ENCODE measurements at places on chromosomes 7 and 10.
A peak's percentile ranks its signal among the peaks of the same experiment; 100 is the strongest.

- no peak for DNase-seq
Measured at GRCh38 chr7:96284835-96285234, 37.1 kb downstream of the SLC25A13 start.

- DNase-seq, result no peak
Measured at GRCh38 chr7:22992874-22993840, 20.8 kb downstream of the HYCC1 start.

DNA sequence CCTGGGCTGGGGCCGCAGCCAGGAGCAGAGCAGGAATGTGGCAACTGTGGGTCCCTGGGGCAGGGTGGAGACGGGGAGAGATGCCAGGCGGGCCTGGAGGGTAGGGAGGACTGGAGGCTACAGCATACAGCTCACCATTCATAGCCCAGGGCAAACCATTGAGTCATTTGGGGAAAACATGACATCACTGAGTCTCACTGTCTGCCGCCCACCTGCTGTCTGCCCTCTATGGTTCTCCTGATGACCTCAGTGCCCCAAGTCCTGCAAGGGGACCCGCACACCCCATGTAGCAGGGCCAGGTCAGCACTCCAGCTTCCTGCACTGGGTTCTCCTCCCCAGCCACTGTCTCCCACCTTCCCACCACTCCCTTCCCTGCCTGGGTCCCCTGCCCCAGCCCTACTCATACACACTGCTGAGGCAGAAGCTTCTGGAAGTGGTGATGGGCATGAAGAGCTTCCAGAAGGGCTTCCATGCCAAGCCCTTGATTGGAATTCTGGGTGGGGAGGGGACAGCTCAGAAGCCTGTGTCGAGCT lies 10.4 kb downstream of the CHST3 start:
- peak; percentile 34 for DNase-seq

DNA sequence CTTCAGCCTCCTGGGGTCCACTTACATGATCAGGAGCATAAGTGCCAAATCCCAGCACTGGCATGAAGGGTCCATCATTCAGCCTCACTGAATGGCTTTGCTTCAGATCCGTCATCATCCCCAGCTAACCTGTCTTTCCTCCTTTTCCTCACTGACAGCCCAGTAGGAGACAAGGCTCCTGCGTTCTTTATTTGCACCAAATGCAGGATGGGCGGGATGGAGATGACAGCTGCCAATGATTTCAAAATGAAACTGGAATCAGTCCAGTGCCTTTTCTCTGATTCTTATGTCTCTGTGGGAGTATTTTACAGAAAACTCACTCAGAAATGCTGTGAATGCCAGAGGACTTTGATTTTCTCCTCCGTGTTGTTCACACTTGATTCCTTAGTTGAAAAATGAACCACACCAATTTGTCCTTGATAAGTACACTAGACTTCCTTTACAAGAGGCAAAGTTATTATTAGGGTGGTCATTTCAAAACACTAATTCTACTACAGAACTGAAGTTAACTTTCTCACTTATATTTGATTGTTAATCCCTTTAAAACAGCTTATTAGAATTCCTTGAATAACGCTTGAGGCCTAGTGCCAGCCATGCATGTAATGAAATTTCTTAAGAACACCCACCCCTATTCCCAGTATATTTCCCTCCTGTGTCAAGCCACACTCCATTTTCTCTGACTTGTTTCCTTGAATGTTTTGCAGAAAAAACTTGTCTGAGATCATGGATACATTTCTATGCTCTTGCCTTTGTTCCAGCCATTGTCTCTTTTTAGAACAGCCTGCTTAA lies at the start of gene AKR1C8:
TSS of gene AKR1C8 (minus strand) at position 164 of the 789 bp plus-strand sequence. CDS start at position 118, 46 bp downstream.
- DNase-seq, result no peak

- peak; percentile 17 for DNase-seq
Measured at GRCh38 chr10:72665925-72666324, 26.0 kb upstream of the MCU start.

- DNase-seq, result no peak
Measured at GRCh38 chr7:42161719-42162118, 75.3 kb downstream of the GLI3 start.

DNA sequence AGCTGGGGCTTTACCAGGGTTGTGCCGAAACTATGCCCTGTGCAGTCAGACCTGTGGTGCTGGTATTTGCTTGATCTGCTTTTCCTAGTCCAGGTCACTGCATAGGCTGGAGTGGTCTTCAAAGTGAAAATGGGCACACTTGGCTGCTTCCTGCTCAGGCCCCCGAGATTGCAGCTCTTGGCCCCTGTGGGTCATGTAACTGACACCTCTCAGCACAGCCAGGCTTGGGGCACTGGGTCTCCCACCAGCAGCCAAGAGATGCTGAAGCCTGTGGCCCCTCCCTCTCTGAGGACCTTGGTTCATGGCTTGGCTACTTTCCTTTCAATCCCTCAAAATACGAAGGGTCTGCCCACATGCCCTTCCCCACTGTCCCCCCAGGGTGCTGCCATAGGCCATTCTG lies 33.7 kb downstream of the PDIA4 start:
- DNase-seq, result no peak

- peak; percentile 42 for DNase-seq
Measured at GRCh38 chr10:71888623-71889387, 37.8 kb upstream of the PSAP start.

DNA sequence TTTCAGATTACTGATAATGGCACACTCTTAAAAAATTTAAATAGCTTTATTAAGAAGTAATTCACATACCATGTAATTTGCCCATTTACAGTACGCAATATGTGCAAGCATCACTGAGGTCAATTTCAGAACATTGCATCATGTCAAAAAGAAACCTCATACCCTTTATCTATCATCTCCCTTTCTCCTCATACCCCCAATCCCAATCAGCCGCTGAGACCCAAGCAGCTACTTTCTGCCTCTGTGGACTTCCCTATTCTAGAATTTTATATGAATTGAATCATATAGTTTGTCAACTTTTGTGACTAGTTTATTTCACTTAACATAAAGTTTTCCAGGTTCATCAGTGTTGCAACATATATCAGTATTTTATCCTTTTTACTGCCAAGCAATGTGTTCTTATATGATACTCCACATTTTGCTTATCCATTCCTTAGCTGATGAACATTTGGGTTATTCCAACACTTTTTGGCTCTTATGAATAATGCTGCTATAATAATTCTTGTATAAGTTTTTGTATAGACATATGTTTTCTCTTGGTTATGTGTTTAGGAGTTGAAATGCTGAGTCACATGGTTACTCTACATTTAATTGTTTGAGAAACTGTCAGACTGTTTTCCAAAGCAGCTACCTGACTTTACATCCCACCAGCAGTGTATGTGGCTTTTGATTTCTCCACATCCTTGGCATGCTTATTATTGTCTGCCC lies 26.9 kb upstream of the TPK1 start:
- no peak for DNase-seq

DNA sequence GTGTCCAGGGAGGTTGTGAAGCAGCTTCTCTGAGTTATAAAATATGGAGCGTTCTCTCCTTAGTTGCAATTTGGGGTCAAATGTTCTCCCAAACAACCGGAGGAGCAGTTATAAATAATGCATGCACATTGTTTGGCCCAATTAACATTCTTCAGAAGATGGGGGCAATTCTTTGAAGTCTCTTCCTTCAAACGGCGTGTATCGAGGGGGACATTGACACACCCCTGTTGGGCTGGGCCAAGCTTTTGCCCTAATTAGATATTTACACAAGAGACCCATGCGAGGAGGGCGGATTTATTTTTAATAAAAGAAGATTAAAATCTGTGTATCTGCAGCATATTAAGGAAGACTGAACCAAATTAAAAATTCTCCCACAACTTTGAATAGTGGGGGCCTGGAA lies 107.3 kb downstream of the PTPRE start:
- no peak for DNase-seq

- no peak for DNase-seq
Measured at GRCh38 chr10:102517553-102517952, 13.8 kb downstream of the SUFU start.

DNA sequence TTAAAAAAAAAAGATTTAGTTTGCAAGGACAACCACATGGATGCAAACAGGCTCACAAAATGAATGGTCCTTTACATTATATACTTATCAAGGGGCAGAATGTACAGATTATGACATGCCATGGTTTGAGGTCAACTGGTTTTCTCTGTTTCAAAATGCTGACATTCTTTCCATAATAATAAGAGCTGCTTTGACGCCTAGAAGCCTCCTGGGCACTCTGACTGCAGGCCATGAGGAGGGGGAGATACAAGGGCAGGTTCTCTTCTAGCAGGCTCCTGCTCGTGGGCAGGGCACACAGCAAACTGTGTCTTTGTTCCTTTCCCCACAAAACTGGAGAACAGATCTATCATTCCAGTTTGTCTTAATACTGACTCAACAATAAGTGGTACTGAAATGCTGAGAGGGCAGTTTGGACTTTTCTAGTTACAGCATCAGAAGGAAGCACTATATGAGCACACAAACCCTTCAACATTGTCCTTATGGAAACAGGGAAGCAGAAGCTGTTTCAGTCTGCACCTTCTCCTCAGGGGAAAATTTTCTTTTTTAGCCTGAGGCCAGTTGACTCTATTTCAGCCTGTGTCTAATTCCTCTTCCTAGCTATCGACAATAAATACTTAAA lies 314.9 kb upstream of the AOAH start:
- DNase-seq, result no peak

GRCh38 chr10:660413-660969 lies 29.0 kb downstream of the DIP2C start:
- no peak for DNase-seq

DNA sequence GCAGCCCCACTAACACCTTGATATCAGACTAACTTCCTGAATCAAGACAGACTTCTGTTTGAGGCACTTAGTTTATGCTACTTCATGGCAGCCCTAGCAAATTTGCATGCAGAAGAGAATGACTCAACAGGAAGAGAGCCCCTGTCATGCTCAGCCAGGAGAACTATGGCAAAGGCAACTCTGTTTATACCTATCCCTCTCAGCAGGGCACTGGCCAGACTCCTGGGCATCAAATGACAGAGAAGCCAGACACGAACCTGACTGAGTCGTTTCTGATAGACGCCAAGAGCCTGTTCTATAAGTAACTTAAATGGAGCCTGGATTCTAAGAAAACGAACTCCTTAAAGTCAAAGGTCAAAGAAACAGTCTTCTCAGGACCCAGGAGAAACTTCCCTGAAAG lies 50.9 kb upstream of the UNC5B start:
- peak; percentile 75 for DNase-seq

DNA sequence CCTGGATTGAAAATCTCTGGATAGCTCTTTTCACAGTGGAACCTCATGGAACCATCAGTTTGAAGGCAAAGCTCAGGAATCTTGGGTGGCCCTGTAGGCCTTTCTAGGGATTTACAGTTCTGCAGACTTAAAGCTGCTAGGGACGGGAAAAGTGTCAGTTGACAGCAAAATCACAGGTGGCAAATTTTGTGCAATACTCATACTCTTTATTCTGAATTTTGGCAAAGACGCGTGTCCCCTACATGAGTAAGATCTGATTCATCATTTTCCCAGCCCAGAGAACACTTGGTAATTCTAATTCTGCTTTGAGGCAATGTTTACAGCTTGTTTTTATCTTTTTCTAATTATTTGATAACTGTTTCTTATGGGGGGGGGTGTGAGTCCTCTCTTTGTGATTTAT lies 3.6 kb downstream of the LRRC17 start:
- no peak for DNase-seq

GRCh38 chr7:15603124-15603523 lies 41.3 kb upstream of the AGMO start:
- no peak for DNase-seq

GRCh38 chr7:50589364-50589763 lies 24.2 kb upstream of the DDC start:
- no peak for DNase-seq

DNA sequence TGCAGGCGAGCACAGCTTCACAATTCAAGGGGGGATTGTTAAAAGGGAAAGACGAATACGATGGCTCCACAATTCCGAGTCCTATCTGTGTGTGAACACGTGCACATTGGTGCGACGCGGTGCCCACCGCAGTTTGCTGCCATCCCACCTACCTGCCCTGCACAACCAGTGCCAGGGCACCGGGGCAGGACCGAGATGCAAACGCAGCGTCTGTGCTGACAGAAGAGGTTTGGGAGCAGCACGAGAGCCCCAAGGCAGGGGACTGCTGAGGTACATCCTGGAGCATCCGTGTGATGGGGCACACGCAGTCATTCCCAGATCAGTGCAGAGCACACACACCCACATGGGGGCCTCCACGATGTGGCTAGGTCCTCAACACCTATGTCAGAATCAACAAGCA lies 221.3 kb downstream of the DNAJB6 start:
- no peak for DNase-seq

- DNase-seq, result no peak
Measured at GRCh38 chr7:129176916-129177710, 11.3 kb upstream of the SMO start.

- DNase-seq, result no peak
Measured at GRCh38 chr7:142181211-142181610, 69.7 kb downstream of the MGAM2 start.

DNA sequence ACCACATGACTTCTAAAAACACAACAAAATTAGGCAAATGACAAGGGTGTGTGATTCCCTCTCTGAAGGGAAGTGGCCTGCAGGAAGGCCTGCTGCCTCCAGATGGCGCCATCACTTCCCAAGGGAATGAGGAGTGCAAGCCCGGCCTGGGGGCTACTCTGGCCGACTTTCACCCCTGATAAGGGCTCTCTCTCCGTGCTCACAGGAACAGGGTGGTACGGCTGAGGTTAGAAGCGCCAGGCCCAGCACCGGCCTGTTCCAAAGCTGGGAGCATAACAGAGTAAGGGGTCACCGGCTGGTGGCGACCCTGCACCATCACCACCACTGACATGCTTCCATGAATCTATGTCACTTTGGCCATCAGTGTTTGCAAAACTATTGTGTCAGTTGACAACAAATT lies 13.1 kb downstream of the RBP3 start:
- DNase-seq, result peak; percentile 27

- peak; percentile 50 for DNase-seq
Measured at GRCh38 chr10:62082729-62083411, 181.4 kb downstream of the ARID5B start.

GRCh38 chr7:142030294-142030693 lies 34.6 kb downstream of the MGAM start:
- DNase-seq, result no peak

GRCh38 chr7:11716185-11716584 lies 115.8 kb downstream of the THSD7A start:
- peak; percentile 85 for DNase-seq

- DNase-seq, result no peak
Measured at GRCh38 chr10:78028438-78029268, 662 bp downstream of the POLR3A start.

Data from H4 (cell line).